T-helper 2 cell treated with Interferon-gamma antibody and Interleukin-4, amounts not matched to agents 100 ng/mL and 5 ng/mL, for 36 hours (primary cell): ENCODE measurements at places on chromosomes 11 and 22. TPM values are rescaled to one million over a fixed set of nuclear protein-coding genes. Genes with fewer than 3 reads are reported as not detected.

The ZP1 gene
- 0.61 and 0.66 TPM in 2 replicates for total RNA-seq

The KDM4D gene
- 0.39 and 0.45 TPM in 2 replicates for total RNA-seq

The DBX1 gene
- not detected in 2 replicates for total RNA-seq

The UPB1 gene
- 0.09 and 0.16 TPM in 2 replicates for total RNA-seq

The PTGDR2 gene
- 31.5 and 32.7 TPM in 2 replicates for total RNA-seq

The TSSC4 gene
- total RNA-seq: 41.5 and 42.2 TPM in 2 replicates
